Brain pericyte (primary cell): ENCODE measurements at places on chromosomes 4 and X.

DNA sequence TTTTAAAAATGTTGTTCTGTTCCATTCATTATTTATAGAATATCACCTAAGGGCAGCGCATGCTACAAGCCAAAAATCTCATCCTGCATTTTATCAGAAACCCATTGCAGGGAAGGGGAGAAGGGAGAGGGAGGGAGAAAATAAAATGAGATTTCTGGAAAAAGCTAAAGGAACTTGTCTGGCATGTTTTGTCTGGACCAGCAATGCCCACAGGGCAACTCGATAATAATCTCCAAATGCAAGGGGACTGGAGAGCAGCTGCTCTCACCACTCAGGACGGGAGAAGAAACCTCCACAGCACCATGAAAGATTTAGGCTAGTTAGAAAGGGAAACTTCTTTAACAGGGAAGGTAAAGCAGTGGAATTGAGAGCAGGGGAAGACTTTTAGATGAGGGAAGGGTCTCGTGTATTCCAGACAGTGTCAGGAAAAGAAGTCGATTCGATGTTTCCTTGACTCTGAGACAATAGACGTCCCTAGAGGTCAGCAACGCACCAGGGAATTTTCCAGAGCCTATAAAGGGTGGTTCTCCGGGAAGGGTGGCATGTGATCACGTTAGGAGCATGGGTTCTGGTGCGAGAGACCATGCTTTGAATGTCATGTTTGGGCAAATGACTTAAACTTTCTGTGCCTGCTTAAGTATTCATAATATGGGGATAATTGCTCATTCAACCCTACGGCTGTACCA lies 132.2 kb upstream of the NDP start:
- no peak for DNase-seq

- no peak for DNase-seq
Observed at GRCh38 chr4:71607780-71608677, 175.8 kb downstream of the GC start.

DNA sequence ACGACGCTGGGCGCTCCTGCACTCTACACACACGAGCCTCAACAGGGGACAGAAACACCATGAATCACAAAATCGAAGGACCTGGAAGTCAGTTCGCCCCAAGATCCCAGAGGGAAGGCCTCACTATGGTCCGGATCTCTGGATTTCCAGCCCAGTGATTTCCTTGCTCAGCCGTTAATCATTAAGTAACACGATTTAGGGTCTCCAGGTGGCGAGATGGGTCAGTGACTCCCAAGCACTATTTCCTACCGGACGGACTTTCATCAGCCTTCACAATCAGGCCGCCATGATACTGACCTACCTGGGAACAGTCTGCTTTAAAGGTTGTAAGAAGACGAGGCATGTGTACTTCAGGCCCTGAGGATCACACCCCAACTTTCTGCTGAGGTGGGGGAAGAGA lies 63.7 kb downstream of the FAT1 start:
- DNase-seq: no peak

- no peak for DNase-seq
Observed at GRCh38 chr4:174593701-174594100, 71.4 kb upstream of the HPGD start.

DNA sequence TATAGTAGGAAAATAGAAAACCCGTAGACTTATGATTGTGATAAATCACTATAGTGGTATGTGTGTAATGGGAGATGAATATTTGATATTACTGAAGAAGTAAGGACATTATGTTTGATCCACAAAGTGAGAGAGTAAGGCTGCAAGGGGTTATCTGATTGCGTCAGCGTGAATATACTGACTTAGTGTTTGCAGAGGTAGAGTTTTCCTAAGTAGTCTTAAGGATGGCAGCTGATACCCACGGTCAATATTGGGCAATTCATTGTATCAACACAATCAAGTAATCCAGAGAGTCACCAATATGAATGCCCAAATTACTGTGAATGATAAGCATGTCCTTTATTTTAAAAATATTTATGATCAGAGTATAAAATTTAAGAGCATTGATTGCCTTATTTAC lies 83.7 kb downstream of the SPOCK3 start:
- DNase-seq: no peak

- no peak for DNase-seq
Observed at GRCh38 chrX:151984328-151984727, 9.9 kb upstream of the GABRE start.

GRCh38 chr4:150001815-150002214 lies 76.4 kb upstream of the DCLK2 start:
- no peak for DNase-seq
